ENCODE measurements at places on chromosomes 4 and X. TPM values are rescaled to one million over a fixed set of nuclear protein-coding genes. Genes with fewer than 3 reads are reported as not detected.
A peak's percentile ranks its signal among the peaks of the same experiment; 100 is the strongest.

- no peak for DNase-seq
These were observed 24.3 kb downstream of the NFKB1 start for GRCh38 chr4:102525504-102525903.

DNA sequence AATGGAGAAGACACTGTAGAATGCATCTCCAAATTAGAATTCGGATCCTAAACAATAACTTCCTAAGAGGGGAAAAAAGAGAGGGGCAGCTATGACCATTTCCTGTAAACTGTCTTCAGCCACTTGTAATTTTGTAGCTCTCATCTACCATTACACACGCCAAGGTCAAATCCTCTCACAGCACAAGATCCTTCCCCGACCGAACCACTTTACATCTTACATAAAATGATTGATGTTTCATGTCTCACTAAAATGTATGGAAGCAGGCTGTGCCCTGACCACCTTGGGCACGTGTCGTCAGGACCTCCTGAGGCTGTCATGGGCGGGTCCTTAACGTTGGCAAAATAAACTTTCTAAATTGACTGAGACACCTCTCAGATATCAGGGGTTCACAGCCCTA, 24.1 kb upstream of the PBDC1 start:
- DNase-seq = no peak

- DNase-seq = no peak
These were observed 1684.8 kb upstream of the TENM3 start for GRCh38 chr4:180558427-180558826.

- DNase-seq = peak; percentile 16
These were observed 649 bp upstream of the VBP1 start for GRCh38 chrX:155215443-155216178.

DNA sequence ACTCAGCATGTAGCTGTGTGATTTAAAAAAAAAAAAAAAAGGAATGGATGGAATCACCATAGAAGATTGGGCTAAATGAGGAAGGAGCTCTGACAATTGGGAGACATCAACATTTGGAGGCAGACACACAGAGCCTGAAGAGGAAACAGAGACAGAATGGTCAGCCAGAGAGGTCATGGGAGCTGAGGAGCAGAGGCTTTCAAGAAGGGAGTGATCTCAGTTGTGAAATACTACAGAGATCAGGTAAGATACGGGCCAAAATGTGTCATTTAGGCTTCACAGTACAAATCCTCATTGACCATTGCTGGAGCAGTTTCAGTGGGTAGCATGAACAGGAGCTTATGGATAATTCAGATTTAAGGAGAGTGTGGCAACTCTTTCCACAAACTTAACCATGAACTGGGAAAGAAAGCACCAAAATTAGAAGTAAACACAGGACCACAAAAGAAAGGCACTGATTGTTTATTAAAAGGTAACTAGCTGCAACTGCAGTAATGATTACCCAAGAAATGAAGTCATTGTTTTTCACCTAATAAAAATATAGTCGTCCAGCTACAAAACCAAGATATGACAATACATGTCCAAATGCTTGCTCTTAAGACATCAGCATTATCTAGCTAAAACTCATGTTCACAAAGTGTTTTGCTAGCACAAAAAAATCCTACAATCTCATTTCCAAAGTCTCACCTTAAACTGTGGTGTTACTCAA, 203.2 kb downstream of the DHX15 start:
- no peak for DNase-seq

- DNase-seq = no peak
These were observed 19.2 kb upstream of the PLCXD1 start for GRCh38 chrX:261919-262352.

Gene MCTS1
- polyA plus RNA-seq = 52.8 TPM

All from right renal cortex interstitium (tissue), 3 donors.